ENCODE measurements at places on chromosomes 1 and 21.
A peak's percentile ranks its signal among the peaks of the same experiment; 100 is the strongest.

- DNase-seq: peak; percentile 19
Observed at GRCh38 chr1:68093737-68094136, 43.3 kb upstream of the DIRAS3 start.

DNA sequence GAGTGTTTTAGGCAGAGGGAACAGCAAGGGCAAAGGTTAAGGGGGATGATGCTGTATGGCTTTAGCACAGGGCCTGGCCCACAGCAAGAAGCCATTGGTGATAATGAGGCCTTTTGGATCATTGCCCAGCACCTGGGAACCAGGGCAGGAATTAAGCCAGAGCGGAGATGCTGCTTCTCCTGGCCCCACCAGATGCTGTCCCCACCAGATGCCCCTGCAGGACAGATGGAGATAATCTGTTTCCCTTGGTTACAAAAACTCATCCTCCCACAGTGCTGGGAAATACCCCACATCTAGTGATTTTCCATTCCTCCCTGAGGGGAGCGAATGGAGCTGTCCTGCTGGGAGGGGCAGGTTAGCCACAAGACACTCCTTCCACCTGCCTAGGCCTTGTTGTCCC is 18.8 kb downstream of the OPRD1 start:
- no peak for DNase-seq

DNA sequence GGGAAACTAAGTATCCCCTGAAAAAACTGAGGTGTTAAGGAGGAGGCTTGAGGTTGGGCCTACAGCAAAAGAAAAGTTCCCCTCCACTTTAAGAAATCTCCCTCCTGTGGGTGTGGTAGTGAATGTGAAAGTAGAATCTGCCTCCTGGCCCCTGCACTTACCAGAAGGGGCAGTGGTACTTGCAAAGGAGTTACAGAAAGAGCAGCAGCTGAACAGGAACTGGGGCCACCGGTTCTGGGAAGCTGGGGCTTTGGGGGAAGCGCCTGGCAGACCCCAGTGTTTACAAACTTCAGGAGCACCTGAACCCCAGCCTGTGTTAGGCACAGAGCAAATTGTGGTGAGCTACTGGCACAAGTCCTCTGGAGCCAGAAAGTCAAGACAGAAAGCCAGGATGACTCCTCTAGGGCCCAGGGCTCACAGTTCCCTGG is 250.2 kb upstream of the FGGY start:
- peak; percentile 21 for DNase-seq

DNA sequence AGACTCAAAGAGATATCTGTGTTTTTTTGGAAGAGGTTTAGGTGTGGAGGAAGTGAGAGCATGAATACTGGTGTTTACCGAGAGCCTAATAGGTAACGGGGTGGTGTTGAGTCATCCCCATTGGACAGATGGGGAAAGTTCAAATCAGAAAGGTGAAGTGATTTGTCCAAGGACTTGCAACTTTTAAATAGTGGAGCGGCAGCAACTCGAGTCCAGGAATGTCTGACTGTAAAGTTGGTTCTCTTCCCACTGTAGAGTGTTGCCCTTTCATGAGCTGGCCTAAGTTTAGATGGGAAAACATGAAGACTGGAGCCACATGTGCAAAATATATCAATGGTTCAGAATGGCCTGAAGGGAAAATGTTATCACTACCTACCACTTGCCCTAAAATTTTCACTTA is 125.7 kb downstream of the LYPLAL1 start:
- DNase-seq: no peak

- no peak for DNase-seq
Observed at GRCh38 chr1:8721679-8722324, 95.6 kb downstream of the RERE start.

DNA sequence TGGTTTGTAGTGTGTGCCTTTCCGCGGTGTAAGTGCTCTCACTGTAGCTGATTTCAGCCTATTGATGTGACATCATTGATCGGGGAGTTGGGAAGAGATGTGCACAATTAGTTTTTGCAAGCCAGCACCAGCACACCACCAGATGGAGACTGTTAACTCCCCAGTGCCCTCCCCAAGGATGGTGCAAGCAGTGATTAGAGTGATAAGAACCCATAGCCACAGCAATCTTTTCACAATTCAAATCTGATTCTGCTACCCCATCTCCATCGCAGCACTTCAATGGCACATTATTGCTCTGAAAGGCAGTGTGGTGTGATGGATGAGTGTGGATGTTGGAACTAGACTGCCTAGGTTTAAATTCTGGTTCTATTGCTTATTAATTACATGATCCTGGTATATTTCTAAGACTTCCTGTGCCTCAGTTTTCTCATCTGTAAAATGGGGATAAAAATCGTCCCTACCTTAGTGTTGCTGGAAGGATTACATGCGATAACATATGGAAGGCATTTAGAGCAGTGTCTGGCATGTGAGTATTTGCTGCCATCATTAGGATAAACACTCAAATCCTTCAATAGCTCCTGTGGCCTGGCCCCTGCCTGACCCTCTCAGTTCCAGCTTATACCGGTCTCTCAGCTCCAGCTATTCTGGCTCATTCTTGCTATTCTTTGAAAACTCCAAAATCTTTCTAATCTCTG is 6.7 kb downstream of the CSF3R start:
- no peak for DNase-seq

GRCh38 chr1:10064416-10065343 is 31.9 kb downstream of the UBE4B start:
- no peak for DNase-seq

GRCh38 chr1:196685506-196685905 is 33.7 kb downstream of the CFH start:
- no peak for DNase-seq

DNA sequence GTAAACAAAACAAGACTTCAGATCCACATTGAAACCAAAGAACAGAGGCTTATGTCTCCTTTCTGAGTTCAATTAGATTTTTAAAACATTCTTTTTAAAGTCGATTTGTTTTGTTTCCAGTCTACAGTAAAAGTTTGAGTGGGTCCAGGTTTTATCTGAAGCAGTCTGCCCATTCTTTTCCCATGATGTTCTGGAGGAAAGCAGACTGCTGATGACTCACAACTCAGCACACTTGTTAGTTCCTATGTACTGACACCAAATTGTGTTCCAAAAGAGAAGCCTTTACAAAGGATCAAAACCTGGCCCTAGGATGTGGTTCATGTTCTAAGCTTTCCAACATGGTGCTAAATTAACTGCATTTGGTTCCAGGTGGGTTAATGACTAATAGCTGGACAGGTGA is 11.4 kb upstream of the CCN1 start:
- peak; percentile 84 for DNase-seq

GRCh38 chr1:58500043-58500442 is 46.5 kb downstream of the OMA1 start:
- no peak for DNase-seq

DNA sequence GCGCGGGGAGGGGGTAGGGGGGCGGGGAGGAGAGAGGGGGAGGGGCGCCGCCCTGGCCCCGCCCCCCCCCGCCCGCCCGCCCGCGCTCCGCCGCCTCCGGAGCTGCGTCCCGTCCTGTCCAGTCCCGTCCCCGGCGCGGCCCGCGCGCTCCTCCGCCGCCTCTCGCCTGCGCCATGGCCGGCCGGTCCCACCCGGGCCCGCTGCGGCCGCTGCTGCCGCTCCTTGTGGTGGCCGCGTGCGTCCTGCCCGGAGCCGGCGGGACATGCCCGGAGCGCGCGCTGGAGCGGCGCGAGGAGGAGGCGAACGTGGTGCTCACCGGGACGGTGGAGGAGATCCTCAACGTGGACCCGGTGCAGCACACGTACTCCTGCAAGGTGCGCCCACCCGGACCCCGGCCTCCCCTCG is at the start of gene AGRN:
Gene AGRN (plus strand): TSS at position 121 of the 405 bp plus-strand sequence. CDS start 53 bp downstream, at position 174.
- peak; percentile 48 for DNase-seq

GRCh38 chr1:41888756-41889155 is 30.0 kb downstream of the HIVEP3 start:
- DNase-seq: no peak

Data from ELR (cell line).